CD4-positive, alpha-beta T cell treated with Interleukin-2 at 100 ng/mL for 4 hours (primary cell): ENCODE measurements at places on chromosomes 5 and 9.

GRCh38 chr5:134555890-134556311 is 30.4 kb downstream of the JADE2 start:
- DNase-seq: peak; percentile 90

- no peak for DNase-seq
Observed at GRCh38 chr5:168859471-168859870, 280.3 kb upstream of the PANK3 start.

GRCh38 chr9:122122903-122123632 is 30.0 kb upstream of the TTLL11 start:
- DNase-seq: peak; percentile 71

DNA sequence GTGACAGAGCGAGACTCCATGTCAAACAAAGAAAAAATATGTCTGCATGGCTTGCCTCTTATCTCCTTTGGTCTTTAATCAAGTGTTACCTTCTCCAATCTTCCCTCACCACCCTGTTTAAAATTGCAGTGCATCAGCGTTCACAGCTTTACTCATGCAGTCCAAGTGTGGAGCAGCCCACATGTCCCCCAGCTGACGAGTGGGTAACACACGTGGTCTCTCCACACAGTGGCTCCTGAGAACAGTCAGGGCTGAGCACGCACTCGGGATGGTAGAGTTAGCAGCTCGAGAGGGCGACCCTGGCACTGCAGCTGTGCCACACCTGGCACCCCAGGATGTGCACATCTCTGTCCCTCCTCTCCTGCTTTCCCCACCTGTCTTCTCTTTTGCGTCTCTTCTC is 25.9 kb upstream of the CFAP157 start:
- DNase-seq: no peak

DNA sequence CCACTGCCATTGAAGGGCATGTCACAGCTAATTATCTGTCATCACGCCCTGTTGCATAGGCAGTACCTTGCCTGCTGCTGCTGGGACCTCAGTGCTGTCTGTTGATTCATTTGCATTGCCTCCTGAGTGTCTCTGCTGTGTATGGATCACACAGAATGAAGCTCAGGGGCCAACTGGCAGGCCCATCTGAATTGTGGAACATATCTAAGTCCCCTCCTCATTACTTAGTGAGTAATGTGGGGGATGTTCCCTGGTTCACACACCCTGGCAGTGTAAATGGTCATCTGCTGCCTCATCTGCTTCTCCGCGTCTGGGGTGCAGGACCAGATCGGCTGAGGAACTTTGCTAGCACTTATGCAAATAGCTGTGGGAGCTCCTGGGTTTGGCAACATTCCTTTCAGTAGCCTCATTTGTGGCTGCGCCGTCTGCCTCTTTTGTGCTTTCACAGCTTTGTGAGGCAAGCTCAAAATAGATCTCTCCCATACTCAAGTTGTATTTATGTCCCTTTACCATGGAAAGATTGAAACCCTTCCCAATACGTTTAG is 25.4 kb downstream of the TYRP1 start:
- DNase-seq: no peak

- no peak for DNase-seq
Observed at GRCh38 chr9:15248621-15249020, 58.4 kb downstream of the TTC39B start.

- peak; percentile 35 for DNase-seq
Observed at GRCh38 chr5:176959051-176959450, 47.5 kb downstream of the UIMC1 start.

DNA sequence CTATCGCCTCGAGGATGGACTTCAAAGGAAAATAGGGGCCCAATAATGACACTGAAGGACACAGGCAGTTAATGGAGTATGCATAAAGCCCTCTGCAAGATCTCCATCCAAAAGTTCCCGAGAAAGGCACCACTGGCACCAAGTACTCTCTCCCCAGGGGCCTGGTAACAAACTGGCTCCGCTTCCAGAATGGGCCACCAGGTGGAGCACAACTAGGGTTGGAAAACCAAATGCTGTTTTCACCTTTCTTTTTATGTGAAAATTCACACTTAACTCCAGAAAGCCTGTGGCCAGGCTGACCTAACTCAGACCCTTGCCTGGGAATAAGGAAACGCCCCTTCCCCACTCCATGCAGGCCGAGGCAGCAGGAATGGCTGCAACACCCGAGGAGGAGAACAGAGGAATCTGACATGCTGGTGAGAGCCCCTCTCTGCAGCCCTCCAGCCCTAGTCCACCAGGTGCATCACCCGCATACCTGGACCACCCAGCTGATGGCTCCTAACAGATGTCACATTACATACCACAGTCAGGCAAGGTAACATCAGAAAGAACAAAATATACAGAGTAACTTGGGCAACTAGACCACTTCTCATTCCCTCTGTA is 42.8 kb downstream of the CAMSAP1 start:
- peak; percentile 69 for DNase-seq
